ENCODE measurements at places on chromosomes 2 and 18. TPM values are rescaled to one million over a fixed set of nuclear protein-coding genes. Genes with fewer than 3 reads are reported as not detected.

Gene CHRNA1
- total RNA-seq = not detected

Gene EVX2
- not detected for total RNA-seq

GRCh38 chr2:146523196-146523595 lies 1321.6 kb upstream of the ACVR2A start:
- H3K27ac ChIP-seq = no peak overlapping the region
- no peaks in the 10 kb centered on the region for H3K36me3 ChIP-seq
- no peak overlapping the region for H3K4me3 ChIP-seq
- DNase-seq = no peak
- no peaks in the 10 kb centered on the region for H3K27me3 ChIP-seq

DNA sequence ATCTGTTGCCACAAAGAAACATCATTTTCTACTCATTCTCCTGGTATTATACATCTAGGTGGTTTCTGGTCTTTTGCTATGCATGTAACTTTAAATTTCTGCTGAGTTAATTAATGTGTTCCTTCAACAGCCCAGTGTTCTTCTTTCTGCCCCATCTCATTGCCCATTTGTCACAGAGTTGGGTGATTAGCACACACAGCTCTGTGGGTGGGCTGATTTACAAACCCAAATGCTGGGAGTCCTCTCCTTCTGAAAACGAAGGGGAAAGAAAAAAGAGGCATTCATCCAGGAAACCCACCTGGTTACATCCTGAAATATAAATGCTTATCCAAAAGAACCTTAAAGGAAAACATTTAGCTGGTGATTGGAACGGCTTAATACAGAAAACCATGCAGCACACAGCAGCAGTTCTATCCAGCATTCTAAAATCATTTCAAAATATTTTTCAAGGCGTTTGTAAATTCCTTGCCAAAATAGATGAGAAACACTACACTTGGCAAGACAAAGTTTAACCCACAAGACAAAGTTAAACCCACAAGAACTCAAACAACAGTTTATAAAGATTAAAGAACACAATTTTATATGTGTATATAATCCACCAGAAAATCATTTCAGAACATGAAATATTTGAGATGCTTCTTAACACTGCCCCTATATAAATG lies 177.9 kb downstream of the ANTXR1 start:
- no peaks in the 10 kb centered on the region for H3K4me1 ChIP-seq
- no peaks in the 10 kb centered on the region for H3K36me3 ChIP-seq
- no peak overlapping the region for H3K4me3 ChIP-seq
- peaks cover 29% of the 10 kb centered on the region for H3K27me3 ChIP-seq

Data from activated CD8-positive, alpha-beta T cell treated with anti-CD3 and anti-CD28 coated beads, Interleukin-2, amount 10 ng/mL, durations not matched to agents 7 days and 5 days (primary cell).